Stimulated activated CD8-positive, alpha-beta memory T cell treated with anti-CD3 and anti-CD28 coated beads, Interleukin-7, amount 100 ng/mL, for 1 hour (primary cell): ENCODE measurements at places on chromosomes 11 and 22.

DNA sequence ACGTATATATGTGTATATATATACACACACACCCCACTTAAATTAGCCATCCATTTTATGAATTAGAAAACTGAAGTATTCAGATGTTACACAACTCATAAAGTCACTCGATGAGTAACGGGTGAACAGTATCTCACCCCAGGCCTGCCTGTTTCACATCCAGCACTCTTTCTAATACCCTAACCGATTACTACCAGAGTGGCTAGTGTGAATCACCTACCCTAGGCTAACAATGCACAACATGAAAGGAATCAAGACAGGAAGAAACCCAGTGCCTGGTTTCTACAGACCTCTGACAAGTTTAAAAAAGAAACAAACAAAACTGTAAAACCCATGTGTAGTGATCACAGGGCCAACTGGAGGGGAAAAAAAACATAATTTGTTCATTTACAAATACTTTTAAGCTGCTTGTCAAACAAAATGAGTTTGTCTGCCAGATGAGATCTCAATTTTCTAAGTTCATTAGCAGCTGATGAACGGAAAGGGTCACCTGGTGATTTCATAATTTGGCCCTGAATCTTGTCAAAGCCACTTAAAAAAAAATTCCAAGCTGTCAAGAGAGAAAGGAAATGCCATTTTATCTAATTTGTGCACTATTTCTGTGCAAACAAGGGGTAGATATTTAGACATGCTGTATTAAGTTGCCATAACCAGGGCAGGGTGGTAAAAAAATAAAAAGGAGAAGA lies 134.8 kb downstream of the LARGE1 start:
- DNase-seq: no peak

- DNase-seq: no peak
Measured at GRCh38 chr11:77299528-77299993, 1.9 kb downstream of the GDPD4 start.

- DNase-seq: no peak
Measured at GRCh38 chr11:102254047-102254446, 63.2 kb upstream of the BIRC3 start.

- no peak for DNase-seq
Measured at GRCh38 chr11:59175091-59175501, 3.2 kb downstream of the DTX4 start.

- no peak for DNase-seq
Measured at GRCh38 chr22:39994041-39994565, 651 bp upstream of the FAM83F start.

GRCh38 chr11:124481365-124482323 lies 36.1 kb upstream of the OR8B8 start:
- no peak for DNase-seq

- no peak for DNase-seq
Measured at GRCh38 chr22:24463071-24463760, 31.9 kb upstream of the UPB1 start.

- DNase-seq: no peak
Measured at GRCh38 chr11:85746670-85747069, 60.7 kb upstream of the CCDC89 start.

DNA sequence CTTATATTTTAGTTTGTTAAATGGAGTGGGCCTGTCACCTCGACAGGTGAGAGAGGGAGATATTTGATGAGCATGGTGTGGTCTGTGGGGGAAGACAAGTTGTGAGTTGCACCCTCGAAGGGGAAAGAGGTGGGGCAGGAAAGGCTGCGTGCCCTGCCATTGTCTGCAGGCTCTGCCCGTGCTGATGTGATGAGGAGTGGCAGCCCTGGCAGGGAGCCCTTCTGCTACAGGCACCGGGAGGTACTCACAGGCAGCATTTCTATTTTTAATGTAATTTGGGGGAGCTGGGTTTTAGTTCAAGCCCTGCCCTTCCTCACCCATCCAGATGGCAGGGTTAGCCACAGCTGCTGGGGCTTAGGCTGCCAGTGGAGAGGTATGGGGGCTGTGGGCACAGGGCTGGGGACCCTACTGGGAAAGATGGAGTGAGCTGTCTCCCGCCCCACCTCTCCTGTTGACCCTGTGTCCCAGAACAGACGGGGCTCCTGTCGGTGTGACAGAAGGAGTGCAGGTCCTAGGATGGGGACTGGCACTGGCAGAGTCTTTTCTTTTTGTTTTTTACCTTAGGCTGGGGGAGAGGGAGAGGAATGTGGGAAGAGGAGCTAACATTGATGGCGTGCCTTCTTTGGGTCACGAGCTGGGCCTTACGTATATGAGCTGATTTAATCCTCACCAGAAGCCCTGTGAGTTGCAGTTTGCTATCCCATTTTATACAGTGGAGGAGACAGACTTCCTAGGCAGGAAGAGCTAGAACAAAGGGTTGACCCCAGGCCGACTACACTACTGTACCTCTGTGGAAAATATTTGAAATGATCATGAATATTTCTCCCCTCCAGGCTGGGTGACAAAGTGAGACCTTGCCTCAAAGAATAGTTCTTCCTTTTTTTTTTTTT lies 51.6 kb downstream of the CEP164 start:
- DNase-seq: no peak
